Activated T-cell treated with anti-CD3 and anti-CD28 coated beads, Interleukin-2, amount 50 U/mL, for 72 hours (primary cell): ENCODE measurements at places on chromosomes 5 and 9.
A peak's percentile ranks its signal among the peaks of the same experiment; 100 is the strongest.

- DNase-seq: no peak
Measured at GRCh38 chr5:31401691-31402090, 130.2 kb downstream of the DROSHA start.

- DNase-seq: no peak
Measured at GRCh38 chr9:126225611-126226609, 100.7 kb upstream of the MVB12B start.

- DNase-seq: no peak
Measured at GRCh38 chr9:34179213-34180136, 632 bp downstream of the UBAP1 start.

DNA sequence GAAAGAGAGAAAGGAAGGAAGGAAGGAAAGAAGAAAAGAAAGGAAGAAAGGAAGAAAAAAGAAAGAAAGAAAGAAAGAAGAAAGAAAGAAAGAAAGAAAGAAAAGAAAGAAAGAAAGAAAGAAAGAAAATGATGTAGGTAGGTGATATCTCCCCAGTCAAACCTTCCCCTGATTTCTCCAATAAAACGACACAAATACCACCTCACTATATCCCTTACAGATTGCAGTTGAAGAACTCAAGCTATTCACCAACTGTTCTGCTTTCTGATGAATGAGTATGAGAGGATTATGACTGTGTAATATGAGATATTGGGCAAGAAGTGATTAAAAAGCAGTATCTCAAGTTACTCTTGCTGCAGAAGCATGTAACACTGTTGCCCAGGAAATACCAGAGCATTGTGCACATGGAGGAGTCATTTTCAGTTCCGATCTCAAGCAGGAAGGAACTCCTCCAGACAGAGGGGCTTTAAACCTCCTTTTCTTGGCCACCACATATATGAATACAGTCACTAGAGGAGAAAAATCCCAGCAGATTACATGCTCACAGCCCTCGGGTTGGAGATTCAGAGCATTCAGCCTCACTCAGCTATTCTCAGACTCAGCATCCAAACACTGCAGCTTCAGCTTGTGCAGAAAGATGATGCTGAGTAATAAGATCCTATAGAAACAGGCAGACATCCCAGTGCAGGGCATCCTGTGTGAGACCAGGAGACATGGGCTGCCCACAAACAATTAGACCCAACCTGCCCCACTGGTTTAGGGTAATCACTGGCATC is 61.4 kb downstream of the UGCG start:
- peak; percentile 28 for DNase-seq
